ENCODE measurements at places on chromosomes 1 and 21.

- DNase-seq, result no peak
Measured at GRCh38 chr1:77776007-77776700, 3.3 kb upstream of the MIGA1 start.

DNA sequence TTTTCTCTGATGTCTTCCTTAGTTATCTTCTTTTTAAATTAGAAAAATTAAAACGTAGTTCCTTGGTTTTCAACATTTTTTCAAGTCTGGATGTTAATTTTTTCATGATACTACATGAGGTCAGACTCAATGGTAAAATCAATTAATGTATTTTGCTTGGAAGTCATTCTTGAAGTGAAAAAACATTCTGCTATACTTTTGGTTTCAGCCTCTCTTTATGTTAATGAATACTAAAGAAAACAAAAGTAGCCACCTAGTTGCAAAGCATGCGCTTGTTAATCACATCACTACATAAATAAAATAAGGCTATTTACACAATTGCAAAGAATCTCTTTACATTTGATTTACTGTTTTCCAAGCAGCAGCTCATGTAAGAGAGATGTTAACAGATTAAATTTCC is 170.4 kb downstream of the LIPI start:
- no peak for DNase-seq

DNA sequence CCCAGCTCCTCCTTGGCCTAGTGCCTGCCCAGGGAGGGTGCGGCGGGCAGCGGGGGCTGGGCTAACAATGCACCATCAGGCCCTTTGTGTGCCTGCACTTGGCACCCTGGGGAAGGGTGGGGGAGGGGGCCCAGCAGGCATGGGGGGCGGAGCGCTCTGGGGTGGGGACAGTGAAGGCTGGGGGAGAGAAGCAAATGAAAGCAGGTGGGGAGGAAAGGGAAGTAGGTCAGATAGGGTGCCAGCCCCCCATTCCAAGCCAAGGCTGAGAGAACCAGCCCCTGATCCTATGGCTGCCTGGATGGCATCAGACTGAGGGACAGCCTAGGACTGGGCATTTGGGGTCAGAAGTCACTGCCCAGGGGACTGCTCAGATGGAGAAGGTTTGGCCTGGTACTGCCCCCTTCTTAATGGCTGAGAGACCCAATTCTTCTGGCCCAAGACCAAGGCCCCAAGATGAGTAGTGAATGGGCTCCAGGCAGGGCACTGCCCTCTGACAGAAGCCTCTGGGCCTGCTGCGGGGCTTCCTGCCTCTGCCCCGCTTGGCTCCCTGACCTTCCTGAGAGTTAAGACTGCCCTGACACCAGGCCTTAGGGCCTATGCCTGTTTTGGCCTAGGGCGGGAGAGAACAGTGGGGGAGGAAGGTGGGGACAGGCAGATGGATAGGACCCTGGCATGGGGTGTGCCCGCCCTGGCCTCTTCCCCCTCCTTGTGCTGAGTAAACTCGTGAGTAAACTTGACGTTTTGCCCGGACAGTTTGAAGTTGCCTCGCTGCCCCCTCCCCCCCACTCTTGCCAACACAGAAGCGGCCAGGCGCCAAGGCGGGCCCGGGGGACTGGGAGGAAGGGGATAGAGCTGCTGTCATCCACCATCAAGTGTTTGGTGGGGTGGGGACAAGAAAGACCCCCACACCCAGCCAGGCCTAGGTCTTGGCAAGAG is 2.7 kb downstream of the ZBTB7B start:
- no peak for DNase-seq

DNA sequence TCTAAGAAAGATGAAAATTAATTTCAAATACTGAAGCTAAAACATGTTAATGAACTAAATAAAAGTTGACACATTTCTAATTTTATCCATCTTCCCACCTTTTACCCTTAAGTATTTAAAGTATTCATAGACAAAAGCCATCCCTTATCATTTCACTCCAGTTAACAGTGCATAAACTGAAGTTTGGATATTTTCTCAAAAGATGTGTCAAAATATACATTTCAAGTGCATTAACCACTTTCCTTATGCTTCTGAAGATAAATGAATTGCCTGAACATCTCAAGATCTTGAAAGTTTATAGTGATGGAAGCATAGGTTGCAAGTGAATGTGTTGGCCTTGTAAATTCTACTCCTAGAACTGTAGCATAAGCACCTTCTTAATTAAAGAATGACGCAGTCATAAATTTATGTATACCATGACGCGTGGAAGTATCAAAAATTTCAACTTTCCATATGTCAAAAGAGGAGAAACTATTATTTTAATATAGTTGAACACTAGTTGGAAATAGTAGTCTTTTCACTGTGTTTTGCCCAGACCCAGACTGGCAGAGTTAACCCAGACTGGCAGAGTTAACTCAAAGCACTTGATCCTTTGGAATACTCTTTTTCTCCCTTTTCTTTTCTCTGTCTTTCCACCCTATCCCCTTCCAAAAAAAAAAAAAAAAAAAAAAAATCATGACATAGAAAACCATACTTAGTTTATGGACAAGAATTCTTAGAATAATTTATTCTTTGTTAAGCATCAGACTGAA is 282.6 kb upstream of the C1orf105 start:
- DNase-seq, result no peak

- no peak for DNase-seq
Measured at GRCh38 chr1:30753660-30754123, 3.9 kb downstream of the LAPTM5 start.

DNA sequence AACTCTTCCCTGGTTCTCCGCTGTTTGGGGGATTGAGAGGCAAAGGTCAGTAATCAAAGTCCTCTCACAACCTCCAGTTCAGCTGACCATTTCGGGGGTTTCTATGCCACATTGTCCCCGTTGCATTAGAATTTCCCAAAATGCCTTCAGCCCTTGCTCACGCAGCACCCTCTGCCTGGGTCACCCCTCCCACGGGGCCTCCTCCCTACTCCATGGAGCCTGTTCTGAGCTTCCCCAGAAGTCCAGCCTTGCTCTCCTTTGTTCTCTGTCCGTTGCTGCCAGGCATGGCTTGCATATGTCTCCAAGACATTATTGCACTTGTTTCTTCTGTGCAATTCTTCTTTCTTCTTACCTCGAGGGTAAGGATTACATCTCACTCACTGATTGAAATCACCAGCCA is 16.5 kb downstream of the DMRTB1 start:
- DNase-seq, result no peak

DNA sequence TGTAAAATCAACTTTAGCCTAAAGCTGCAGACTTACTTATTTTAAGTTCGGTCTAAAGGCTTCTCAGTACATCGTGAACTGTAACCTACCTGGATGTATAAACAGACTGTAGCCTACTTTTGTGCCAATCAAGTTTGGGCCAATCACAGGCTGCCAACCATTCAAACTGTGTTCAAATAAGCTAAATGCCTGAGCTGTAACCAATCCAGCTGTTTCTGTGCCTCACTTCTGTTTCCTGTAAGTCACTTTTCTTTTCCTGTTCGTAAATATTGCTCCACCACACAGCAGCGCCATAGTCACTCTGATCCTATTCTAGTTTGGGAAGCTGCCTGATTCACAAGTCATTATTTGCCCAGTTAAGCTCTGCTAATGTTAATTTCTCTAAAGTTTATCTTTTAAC is 37.5 kb upstream of the SLAMF9 start:
- DNase-seq, result no peak

DNA sequence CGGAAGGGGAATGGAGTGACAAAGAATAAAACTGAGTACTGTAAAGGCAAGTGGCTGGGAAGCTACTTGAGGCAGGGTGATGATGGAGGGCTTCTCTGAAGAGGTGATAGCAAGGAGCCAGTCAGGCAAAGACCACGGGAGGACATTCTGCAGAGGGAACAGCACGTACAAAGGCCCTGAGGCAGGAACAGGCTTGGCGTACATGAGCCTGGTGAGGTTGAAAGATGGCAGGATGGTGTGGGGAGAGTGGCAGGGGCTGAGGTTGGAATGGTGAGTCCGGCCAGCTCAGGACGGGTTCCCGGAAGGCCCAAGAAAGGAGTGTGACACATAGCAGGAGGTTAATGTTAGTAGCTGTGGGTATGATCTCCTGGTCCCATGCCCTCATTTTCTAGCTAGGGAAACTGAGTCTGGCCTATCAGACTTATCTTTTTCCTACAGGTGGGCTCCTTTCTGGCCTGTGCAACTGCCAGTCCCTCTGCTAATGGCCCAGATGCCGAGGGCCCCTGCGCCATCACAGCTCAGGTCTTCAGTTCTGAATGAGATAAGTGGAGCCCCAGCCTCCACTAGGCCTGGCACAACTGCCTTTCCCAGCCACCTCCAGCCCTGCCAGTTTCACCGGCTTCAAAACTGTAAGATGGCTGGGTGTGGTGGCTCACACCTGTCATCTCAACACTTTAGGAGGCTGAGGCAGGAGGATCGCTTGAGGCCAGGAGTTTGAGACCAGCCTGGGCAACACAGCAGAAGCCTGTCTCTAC is 87.0 kb downstream of the VWA5B1 start:
- no peak for DNase-seq

DNA sequence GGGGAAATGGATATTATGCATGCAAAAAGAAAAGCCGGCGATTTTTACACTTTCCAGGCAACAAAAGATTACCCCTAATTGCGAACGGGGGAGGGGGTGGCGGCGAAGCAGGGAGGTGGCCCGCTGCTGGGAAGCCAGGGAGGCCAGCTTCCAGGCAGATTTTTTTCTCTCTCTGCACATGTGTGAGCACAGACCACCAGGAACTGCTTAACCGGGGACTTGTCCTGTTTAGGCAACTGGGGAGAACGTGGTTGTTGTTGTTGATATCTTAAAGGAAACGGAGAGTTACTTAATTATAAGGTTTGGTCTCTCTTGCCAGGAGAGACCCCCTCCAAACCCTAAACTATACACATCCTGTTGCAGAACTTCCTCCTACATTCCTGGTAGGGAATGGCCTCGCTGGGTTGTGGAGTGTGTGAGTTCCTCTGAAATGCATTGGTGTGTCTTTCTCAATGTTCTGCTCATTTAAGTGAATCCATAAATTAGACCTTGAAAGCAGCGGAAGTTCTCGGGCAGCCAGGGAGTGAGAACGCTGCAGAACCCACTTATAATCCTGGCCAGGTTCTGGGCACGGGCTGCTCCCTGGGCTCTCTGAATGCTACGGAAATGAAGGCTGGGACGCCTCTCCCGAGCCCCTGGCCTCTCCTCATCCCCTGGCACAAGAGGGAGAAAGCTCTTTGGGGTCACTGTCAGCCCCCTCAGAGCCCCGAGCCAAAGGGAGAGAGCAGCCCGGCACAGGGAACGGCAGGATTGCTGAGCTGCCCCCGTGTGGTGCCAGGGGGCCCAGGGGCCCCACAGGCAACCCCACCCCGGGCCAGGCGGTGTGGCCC is 250.0 kb downstream of the FOXD2 start:
- no peak for DNase-seq

GRCh38 chr21:26637201-26637745 is 64.2 kb upstream of the CYYR1 start:
- DNase-seq, result no peak

- DNase-seq, result no peak
Measured at GRCh38 chr1:20484519-20485462, 1.2 kb downstream of the CAMK2N1 start.

- no peak for DNase-seq
Measured at GRCh38 chr1:28314547-28314941, 14.3 kb upstream of the MED18 start.

GRCh38 chr21:46179708-46180078 is 4.6 kb downstream of the SPATC1L start:
- no peak for DNase-seq

DNA sequence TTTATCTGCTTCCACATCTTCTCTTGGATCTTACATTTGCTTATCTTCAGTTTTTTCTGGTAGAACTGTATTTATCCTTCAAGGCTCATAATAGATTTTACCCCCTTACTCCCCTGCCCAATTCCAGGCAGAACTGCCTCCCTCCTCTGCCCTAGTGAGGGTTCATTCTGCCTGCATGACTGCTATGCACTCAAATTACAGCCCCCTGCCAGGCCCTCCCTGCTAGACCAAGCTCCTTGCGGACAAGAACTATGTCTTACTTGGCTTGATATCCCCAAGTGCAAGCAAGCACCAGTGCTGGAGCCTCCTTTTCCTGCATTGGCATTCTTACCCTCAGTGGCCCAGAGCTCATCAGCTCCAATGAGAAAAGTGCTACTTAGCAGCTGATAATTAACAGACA is 18.1 kb downstream of the MAPKAPK2 start:
- DNase-seq, result no peak

DNA sequence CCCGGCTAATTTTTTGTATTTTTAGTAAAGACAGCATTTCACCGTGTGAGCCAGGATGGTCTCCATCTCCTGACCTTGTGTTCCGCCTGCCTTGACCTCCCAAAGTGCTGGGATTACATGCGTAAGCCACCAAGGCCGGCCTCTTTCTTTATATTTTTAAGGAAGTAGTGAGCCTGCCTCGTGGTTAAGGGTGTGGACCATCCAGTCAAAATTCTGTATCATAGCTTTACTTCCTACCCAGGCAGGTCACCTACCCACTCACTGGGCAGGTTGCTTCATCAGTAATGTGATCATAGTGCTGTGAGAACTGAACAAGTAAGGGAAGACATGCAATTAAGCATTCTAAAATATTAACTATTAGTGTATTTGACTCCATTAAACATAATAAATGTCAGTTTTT is 8.1 kb upstream of the ACOT7 start:
- no peak for DNase-seq

- no peak for DNase-seq
Measured at GRCh38 chr1:82139751-82140468, 339.2 kb downstream of the ADGRL2 start.

DNA sequence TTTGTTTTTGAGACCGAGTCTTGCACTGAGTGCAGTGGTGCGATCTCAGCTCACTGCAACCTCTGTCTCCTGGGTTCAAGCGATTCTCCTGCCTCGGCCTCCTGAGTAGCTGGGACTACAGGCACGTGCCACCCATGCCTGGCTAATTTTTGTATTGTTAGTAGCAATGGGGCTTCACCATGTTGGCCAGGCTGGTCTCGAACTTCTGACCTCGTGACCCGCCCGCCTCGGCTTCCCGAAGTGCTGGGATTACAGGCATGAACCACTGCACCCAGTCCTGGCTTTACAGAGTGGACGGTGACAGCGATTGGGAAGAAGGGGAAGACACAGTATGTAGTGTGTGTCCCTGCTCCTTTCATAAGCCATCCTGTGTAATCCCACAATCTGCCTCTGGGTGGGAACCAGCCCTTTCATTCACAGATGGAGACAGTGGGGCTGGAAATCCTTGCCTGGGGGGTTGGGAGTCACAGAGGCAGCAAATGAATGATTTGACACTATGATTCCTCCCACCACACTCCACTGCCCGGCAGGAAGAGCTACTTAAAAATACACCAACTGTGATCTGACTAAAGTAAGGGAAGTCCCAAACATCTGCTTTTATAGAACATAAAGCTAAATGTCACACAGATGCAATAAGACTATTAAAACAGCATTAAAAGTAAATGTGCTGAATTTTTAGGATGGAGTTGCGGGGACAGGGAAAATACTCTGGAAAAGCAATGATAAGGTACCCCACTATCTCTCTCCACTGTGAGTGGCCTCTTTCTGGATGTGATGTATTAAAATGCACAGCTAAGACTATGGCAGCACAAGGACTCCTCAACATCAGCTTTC is 4.5 kb downstream of the PARP1 start:
- DNase-seq, result no peak

- no peak for DNase-seq
Measured at GRCh38 chr1:66050123-66050522, 257.4 kb downstream of the PDE4B start.

- DNase-seq, result no peak
Measured at GRCh38 chr1:114034567-114035303, 55.5 kb downstream of the OLFML3 start.
